ENCODE measurements at places on chromosomes 3 and 15.
A peak's percentile ranks its signal among the peaks of the same experiment; 100 is the strongest.

DNA sequence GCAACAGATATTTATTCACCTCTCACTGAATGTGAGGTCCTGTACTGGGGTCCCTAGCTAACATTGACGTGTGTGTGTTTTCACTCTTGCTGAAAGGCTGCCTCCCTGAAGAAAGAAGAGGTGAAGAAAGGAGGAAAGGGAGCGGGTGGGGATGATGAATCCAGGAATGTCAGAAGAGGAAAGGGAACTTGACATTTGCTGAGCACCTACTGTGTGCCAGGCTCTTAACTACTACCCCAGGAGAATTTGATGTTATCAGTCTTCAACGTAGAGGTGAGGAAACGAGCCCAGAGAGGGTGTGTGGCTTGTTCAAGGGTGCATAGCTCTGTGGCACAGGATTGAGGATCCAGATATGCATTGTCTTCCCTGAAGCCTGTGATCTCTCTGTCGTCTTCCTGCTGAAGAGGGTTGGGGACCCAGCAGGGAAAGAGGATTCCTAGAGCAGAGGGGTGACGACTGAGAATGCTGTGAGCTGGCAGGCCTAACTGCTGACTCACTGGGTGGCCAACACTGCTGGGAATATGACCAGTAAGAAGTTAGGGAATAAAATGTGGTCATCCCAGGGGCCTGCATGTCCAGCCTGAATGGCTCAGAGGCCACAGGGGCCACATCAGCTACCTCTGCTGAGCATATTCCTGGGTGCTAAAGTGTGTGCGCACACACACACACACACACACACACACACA is 6.6 kb upstream of the ATP2B2 start:
- DNase-seq, result no peak

DNA sequence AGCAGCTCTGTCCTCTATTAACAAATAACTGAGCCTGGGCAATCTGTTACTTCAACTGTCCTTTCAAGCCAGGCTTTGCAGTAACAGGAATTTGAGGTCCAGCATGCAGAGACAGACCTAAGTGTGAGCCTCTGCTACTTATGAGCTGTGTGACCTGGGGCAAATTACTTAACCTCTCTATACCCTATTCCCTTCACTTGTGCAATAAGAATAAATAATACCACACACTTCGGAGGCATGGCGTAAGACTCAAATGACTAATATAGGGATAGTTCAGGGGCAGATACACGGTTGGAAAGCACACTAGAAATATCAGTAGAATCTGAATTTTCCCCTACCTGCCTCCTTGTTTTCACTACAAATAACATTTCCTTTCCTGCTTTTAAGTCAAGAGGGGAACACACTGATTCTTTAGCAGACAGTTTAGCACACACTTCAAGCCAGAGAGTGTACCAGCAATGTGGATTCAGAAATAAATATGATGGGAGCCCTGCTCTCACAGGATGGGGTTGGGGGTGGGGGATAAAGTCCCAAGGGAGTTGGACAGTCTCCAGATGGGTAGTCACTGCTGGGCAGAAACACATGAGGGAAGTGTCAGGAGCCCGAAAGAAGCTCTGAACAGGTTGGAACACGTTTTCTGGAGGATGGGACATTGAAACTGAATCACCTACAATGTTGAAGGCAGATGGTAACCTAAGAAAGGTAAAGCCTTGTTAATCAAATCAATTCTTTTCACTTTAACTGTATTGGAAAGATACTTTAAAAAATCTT is 61.8 kb upstream of the RBP1 start:
- peak; percentile 5 for DNase-seq

DNA sequence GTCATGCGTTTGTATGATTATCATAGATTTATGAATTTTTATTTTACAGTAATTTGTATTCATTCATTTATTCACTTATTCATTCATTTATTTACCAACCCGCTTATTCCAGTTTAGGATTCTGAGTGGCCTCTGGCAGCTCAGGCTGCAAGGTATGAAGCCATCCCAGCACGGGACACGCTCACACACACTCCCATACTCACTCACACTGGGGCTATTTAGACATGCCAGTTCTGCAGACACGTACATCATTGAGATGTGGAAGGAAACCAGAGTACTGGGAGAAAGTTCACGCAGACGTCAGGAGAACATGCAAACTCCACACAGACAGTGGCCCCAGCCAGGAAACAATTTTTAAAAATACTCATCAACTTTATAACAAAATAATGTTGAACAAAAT is 5.1 kb downstream of the CDIN1 start:
- DNase-seq, result no peak

DNA sequence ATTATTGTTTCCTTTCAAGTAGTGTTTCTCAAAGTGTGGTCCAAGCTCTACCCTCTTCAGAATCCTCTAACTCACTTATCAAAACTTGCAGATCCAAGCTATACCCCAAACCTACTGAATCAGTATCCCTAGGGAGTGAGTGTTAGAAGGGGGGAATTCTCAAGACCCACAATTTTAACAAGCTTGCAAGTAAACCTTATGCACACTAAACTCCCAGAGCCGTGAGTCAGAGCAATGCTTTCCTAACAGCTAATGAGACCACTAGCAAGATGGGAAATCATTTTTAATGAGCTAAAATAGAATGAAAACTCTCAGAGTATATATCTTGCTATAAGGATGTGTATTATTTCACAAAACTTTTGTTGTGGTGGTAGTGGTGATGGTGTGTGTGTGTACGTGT is 41.1 kb upstream of the SRGAP3 start:
- no peak for DNase-seq

GRCh38 chr3:29242296-29242695 is 38.6 kb upstream of the RBMS3 start:
- DNase-seq, result no peak

DNA sequence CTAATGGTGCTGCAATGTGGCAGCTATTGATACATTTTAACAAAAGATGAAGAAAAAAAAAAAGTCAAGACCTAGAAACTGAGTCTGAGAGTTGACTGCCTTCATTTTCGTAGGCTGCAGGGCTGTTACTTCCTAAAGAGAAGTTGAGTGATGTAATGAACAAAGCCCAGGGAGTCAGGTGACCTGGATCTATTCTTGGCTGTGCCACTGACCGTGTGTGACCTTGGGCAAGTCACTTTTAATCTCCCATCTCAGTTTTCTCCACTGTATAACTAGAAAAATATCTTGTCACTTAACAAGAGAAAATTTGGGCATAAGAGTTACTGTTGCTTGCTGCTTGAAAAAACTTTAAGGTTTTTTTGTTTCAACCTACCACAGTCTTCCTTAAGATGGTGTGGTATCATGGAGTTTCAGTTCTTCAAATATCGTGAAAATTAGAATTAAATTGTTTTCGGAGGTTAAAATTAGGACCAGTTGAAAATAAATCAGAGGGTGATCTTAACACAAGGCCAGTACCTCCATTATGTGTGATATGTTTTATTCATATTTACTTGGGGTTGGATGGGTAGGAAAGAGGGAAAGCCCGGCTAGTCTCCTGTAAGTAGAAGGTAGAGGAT is 5.8 kb downstream of the FMN1 start:
- DNase-seq, result peak; percentile 67

DNA sequence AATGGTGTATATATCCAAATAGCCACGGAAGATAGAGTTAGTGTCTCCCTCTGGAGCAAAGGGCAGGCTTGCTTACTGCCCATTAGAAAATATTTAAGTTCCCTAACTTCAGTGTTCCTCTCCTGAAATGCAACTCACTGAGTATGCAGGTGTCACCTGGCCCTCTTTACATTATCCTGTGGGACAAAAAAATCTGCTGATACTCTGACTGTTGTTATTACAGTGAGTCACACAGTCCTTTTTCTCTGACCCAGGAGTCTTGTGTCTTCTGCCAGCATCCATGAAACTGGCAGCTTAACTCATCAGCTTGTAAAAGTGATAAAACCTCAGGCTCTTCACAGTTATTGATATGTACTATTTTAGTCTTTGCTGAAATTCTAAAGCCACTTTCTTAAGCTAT is 42.2 kb upstream of the RASGRF1 start:
- no peak for DNase-seq

- no peak for DNase-seq
These were observed 23.5 kb upstream of the TBC1D5 start for GRCh38 chr3:17765819-17766472.

GRCh38 chr3:58009026-58009748 is 965 bp downstream of the FLNB start:
- DNase-seq, result peak; percentile 27

- no peak for DNase-seq
These were observed 180.9 kb downstream of the SUCNR1 start for GRCh38 chr3:152054315-152054714.

- no peak for DNase-seq
These were observed 358.6 kb upstream of the KCNH8 start for GRCh38 chr3:18789734-18790133.

DNA sequence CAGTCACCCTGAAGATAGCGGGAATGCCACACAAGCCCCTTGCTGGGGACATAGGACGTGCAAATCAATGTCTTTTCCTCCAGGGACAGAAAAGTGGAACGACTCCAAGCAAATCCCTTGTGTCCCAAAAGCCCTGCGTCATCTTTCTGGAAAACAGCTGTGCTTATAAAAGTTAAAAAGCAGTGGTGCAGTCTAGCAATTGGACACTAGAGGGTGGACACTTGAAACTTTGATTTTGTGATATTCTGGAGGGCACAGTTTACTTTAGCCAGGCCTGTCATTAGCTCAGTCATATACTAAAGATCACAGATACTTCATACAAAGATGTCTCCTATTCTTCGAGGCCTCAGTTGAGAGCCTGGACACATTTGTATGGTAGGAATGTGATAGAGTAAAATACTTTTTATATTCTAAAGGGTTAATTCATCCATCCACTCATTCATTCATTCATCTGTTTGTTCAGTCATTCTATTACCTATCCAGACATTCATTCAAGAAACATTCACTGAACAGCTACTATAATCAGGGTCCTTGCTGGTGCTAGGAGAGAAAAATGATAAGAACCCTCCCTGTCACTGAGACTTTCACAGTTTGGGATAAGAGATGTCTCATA is 63.8 kb upstream of the ANKRD34C start:
- no peak for DNase-seq

DNA sequence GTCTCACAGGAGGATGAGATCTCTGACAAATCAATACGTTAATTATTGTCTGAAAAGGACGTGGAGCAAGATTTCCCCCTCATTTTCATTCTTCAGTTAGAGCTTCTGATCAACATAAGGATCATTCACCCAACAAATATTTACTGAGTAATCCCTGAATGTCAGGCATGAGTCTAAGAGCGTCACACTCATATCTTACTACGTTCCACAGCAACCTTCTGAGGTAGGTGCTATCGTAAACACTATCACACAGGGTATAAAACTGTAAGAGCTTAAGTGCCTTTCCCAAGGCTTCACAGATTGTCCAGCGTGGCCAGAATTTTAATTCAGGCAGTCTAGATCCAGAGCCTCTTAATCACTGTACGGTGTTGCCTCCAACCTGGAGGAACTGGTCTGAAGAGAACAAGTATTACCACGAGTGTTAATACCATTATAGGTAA is 10.6 kb upstream of the TM4SF1 start:
- no peak for DNase-seq

DNA sequence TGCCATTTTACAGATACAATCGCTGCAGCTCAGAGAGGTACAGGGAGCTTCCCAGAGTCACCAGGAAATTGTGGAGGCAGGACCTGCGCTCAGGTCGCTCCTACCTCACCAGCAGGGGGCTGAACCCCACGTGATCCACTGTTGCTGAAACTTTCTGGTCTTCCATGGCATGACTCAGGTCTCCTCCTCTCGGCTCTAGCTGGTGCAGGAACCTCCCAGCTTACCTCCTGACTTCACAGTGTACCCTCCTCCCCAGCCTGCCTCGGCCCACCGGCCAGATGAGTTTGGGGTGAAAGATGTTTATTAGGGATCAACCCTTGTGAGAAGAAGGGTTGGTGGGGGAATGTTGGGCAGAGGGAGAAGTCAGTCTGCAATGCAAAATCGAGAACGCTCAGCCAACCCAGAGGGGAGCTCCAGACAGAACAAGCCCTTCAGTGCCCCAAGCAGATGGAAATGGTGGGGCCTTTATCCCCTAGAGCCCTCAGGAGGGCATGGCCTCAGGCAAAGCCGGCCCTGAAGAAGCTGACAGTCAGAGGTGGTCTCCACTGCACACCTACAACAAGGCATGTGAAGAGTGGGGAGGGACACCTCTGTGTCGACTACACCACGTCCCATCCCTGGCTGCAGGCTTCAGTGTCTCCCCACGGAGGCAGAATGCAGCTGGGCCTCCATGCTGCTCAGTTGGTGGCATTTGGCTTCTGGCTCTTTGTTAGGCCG is 118.6 kb upstream of the PRR20G start:
- DNase-seq, result no peak

- no peak for DNase-seq
These were observed 232.6 kb upstream of the CNTN3 start for GRCh38 chr3:74847093-74847492.

DNA sequence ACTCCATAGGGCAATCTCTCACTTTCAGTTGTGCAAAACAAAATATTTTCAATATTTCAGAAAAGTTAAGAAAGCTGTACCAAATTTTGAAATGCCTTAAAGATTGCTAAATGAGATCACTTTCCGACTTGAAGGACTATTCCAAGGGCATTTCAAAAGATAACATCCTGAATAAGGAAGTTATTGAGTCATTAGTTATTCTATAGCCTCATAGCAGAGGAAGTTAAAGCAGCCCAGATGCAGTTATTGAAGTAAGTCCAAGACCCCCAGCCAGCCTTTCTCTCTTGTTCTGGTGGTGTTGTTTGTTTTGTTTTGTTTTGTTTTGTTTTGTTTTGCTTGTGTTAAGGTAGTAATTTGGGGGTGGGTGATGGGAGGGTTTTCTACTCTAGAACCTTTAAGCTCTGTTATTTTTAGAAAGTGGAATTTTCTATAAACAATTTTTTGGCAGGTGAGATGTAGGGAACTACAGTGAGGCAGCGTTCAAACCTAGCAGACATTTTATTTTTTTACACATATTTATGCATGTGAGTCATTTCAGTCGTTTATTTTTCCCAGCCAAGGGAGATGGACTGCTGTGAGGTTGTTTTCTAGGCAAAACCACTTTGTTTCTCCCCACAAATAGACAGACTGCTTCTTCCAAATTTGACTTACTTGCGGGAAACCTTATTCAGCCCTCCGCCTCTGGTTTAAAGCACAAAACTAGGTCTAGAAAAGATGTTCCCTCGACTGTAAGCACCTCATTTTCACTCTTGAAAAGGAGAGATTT is 216.3 kb upstream of the ARPP21 start:
- DNase-seq, result no peak

DNA sequence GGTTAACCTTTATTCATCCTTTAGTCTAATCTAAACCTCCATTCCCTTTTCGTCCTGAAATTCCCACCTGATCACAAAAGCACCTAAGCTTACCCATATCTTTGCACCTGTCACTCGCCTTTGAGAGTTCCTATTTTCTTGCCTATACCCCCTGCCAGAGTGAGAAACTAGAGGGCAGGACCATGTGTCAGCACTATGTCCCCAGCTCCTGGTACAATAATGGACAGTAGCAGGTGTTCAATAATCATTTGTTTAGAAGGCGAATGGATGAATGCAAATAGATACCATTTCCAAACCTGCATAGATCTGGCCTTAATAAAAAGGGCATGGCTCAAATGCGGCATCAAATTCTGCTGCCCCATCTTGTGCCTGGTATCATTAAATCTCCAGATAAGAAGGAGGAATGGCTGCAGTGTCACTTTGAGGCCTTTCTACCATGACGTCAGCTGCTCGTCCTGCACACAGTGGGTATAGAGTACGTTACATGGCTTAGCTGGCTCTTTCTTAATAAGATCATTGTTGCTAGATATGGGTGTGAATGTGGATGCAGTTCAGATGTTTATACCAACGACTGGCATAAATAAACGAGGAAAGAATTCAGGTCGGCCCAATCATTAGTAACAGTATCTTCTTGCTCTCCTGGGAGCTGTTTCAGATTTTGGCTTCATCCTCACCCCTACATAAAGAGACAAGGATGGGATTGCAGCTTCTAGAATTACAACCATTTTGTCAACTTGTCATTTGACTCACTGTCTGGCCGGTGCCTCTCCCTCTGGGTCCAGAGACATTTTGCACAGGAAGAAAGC is 148.7 kb downstream of the RORA start:
- DNase-seq, result no peak
